ENCODE measurements at places on chromosomes 7 and 10. TPM values are rescaled to one million over a fixed set of nuclear protein-coding genes. Genes with fewer than 3 reads are reported as not detected.
A peak's percentile ranks its signal among the peaks of the same experiment; 100 is the strongest.

DNA sequence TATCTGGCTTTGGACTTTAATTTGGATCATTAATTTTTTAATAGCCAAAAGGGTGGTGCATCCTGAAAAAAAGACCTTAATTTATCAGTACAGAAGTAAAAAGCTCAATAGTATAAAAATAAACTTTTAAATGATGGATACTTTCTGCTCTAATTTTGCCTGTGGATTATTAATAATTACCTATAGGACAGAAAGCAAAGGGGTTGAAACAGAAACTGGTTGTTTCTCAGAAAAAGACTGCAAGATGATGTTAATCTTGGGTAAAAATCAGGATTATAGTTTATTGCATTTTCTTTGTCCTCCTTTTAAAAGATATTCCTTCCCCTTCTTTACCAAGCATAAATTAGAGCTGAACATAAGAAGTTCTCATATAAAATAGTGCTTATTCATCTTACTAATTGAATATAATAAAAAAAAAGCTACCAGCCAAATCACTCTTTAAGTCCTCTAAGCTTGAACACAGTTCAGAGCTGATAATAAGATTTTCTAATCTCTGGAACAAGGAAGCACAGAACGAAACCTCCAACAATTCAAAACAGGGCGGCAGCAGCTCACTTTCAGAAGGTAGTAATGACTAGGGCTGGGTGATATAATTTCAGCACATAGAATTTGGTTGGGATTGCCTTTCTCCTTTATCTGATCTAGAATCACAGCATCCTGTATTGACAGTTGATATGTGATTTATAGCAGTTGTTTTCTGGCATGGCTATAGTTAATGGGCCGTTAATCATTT is 8.1 kb upstream of the GPR85 start:
- DNase-seq = no peak

- DNase-seq = no peak
Measured at GRCh38 chr7:70703785-70704184, 428.2 kb upstream of the GALNT17 start.

- DNase-seq = no peak
Measured at GRCh38 chr7:54757711-54758110, 1.3 kb downstream of the SEC61G start.

- no peak for DNase-seq
Measured at GRCh38 chr7:132030086-132030568, 473.7 kb upstream of the PODXL start.

- peak; percentile 56 for DNase-seq
Measured at GRCh38 chr10:133278577-133279265, 2.1 kb upstream of the ADAM8 start.

DNA sequence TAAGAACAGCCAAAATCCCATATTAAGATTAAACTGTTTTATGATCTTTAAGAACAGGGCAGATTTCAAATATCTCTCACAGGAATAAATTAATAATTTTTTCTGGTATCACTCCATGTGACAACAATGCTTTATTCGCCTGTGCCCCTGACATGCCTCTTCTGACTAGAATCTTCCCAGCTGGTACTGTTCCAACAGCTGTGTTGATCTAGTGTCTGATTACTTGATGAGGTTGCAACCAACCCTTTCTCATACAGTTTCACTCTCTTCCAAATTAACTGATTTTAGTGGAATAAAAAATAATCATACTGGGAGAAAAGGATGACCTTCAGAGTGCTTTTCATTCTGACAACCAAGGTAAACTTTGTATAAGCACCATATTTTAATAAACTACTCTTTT is 151.9 kb downstream of the CHRM2 start:
- DNase-seq = no peak

Gene HMX2
- polyA plus RNA-seq = not detected

Gene PLPP4
- not detected for polyA plus RNA-seq

Measured in naive B cell (primary cell).